ENCODE measurements at places on chromosomes 7 and 10. TPM values are rescaled to one million over a fixed set of nuclear protein-coding genes. Genes with fewer than 3 reads are reported as not detected.

The KLLN gene
- total RNA-seq = 0.47 TPM

The GRM8 gene
- 0.09 TPM for total RNA-seq

The CD36 gene
- 171 TPM for total RNA-seq

The ZMIZ1 gene
- 32.1 TPM for total RNA-seq

Data from dermis blood vessel endothelial cell (primary cell).